ENCODE measurements at places on chromosomes 3 and 15.

GRCh38 chr3:171260466-171260865 is 199.7 kb downstream of the TNIK start:
- DNase-seq, result no peak

GRCh38 chr15:94487635-94488034 is 256.3 kb downstream of the MCTP2 start:
- DNase-seq, result no peak

DNA sequence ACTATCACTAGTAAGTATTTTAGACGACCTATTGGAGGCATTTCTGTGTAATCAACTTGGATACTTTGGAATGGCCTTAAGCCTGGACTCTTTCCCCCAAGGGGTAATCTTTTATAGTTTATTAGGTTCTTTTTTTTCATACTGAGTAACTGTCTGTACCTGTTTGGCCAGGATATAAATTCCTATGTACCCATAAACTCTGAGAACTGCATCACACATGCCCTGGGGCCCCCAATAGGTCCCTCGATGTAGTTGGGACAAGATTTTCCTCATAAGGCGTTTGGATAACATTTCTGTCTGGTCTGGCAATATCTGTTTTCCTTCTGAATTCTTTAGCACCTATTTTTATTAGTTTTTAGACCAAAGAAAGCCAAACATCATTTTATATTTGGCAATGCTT is 86.4 kb upstream of the WNT7A start:
- no peak for DNase-seq

DNA sequence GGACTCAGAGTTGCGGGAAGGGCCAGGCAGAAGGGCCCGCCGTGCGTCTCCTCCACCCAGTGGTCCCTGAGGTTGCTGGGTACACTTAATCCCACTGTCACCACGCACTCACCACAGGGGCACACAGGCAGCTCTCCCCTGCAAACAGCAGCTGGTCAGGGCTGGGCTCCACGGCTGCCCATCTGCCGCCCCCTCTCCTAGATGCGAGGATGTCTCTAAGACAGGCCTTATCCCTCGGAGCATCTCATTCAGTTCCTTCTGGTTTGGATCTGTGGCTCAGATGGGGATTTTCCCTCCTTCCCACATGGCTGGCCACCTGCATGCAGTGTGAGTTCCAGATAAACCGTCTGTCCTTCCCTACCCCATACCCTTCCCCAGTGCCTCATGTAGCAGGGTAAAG is 26.3 kb downstream of the MRPS11 start:
- DNase-seq, result no peak

DNA sequence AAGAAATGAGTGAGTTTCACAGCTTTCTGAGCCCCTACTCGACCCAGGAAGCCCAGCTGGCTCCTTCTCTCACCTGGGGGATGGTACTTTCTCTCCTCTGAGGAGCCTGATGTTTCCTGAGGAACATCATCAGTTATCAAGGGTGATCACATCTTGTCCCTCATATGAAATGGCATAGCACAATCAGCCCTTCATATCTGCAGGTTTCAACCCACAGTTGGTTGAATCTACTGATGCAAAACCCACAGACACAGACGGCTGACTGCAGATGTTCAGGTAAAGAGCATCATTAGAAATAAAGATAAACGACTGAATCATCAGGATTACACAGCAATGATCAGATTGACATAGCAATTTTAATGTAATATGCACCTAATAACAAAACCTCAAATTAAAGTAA is 93.6 kb upstream of the OSTN start:
- no peak for DNase-seq

GRCh38 chr3:144358191-144358590 is 386.6 kb downstream of the DIPK2A start:
- DNase-seq, result no peak

DNA sequence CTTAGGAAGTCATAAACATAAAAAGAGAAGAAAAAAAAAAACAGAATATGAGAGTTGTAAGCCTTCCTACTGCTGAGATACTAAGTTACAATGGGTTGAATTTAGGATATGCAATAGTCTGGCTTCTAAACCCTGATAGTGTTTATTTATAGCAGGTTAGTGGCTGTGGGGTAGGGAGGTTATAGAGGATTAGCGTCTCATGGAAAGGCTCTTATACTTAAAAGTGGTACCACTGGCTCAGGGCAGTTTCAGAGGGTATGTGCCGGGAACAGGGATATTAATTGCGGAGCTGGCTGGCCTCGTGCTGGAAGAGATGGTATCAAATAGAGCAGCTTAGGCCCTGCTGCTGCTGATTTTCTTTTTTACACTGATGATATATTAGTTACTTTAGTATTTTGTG is 60.8 kb downstream of the PFN2 start:
- no peak for DNase-seq

DNA sequence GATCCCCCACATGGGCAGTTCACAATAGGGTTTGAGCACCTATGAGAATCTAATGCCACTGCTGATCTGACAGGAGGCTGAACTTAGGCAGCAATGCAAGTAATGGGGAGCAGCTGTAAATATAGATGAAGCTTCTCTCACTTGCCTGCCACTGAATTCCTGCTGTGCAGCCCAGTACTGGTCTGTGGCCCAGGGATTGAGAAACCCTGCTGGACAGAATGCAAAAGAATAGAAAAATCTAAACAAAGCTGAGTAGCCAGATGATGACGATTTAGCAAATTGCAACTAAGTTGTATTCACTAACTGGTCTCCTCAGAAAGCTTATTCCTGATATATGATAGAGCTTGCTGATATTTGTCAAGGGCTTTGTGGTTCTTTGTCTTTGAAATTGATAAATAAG is 34.3 kb upstream of the APH1B start:
- DNase-seq, result no peak

GRCh38 chr3:147521646-147522045 is 112.5 kb downstream of the ZIC1 start:
- no peak for DNase-seq

- no peak for DNase-seq
These were observed 105.9 kb downstream of the IL1RAP start for GRCh38 chr3:190619761-190620160.

GRCh38 chr3:143084856-143085731 is 34.5 kb upstream of the CHST2 start:
- no peak for DNase-seq

GRCh38 chr3:1828519-1828918 is 270.1 kb upstream of the CNTN4 start:
- DNase-seq, result no peak

- DNase-seq, result no peak
These were observed 30.6 kb downstream of the LRRFIP2 start for GRCh38 chr3:37143821-37144220.

- DNase-seq, result no peak
These were observed 262.1 kb downstream of the LPP start for GRCh38 chr3:188416041-188416440.

GRCh38 chr15:64263567-64263966 is 92.4 kb downstream of the CSNK1G1 start:
- DNase-seq, result no peak

- peak; percentile 87 for DNase-seq
These were observed 45.9 kb upstream of the TMEM115 start for GRCh38 chr3:50405249-50405648.

Measured in nephron progenitor cell (in vitro differentiated cells).